Thyroid gland (tissue), 4 donors: ENCODE measurements at places on chromosomes 6 and 20.

GRCh38 chr6:116533233-116533957, 12.1 kb downstream of the TRAPPC3L start:
- DNase-seq: no peak

GRCh38 chr6:118558464-118559217, 10.5 kb downstream of the PLN start:
- no peak for DNase-seq

DNA sequence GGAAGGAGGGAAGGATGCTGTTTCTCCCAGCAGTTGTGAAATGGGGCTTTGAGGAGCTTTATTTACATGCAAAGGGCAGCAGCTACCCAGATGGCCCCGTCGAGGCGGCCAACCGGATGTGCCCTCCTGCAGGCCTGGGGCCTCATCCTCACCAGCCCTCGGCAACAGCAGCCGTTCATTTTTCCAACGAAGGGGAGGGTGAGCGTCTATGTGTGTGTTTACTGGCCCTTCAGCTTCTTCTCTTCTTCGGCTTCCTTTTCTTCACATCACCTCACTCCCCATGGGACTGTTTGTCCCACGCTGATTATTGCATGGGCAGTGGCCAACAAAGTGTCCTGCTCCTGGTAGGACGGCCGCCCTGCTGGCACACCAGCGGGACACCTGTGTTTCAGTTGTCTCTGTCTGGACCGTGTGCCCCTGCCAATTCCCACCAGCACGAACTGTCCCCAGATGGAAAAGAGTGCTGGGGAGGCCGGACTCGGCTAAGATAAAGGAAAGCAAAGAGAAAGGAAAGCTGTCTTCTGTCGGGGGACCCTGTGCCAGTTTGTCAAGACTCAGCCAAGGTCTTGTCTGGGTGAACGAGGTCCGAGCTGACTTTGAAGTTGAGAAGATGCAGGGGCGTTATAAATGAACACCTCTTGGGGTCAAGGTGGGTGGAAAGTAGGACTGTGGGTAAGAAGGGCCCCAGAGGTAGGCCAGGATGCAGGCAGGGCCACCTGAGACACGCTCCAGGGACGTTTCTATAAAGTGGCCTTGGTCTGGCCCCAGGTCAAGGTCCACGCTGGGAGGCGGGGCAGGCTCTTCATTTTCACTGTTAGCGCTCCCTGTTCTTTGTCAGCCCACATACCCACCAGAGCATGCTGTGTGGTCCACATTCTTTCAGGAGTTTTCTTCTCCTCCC, 57.0 kb downstream of the FAM50B start:
- DNase-seq: no peak

DNA sequence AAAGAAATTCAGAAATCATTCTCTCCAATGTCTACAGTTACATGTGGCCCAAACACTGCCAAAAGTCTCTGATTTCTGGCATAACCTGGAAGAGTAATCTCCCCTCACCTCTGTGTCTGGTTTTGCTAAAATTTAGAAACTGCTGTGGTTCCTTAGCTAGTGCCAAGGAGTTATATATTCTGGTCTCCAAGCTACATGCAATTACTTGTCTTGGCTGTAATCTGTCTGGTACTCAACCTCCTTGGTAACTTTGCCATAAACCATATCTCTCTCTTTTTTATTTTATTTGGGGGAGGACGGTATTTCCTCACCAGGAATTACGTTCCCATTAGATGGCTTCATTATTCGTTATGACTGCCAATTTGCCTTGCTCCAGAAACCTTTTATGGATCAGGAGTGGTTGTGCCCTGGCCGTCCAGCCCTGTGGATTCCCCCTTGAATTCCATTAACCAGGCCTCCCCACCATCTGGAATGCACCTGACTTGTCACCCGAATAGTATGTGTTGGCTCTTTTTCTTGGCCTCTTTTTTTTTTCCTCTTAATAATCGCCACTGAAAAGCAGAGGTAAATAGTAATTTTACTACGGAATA, 400.0 kb downstream of the CD83 start:
- no peak for DNase-seq

DNA sequence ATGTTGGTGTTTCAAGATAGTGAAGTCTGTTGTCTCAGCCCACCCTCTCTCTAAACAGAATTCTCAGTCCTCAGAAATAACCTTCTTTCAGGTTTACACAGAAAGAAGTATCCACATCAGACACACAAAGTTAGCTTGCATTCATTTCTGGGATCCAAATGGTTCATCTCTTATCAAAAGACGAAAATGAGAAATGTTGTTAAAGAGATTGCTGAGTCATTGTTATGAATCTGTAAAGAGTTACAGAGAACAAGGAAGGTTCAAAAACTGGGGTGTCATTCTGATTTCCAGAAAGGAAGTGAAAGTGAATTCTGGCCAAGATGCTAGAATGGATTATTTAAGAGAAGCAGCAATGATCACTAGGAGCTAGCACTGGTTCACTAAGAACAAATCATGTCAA, 90.5 kb upstream of the ATXN1 start:
- DNase-seq: no peak

DNA sequence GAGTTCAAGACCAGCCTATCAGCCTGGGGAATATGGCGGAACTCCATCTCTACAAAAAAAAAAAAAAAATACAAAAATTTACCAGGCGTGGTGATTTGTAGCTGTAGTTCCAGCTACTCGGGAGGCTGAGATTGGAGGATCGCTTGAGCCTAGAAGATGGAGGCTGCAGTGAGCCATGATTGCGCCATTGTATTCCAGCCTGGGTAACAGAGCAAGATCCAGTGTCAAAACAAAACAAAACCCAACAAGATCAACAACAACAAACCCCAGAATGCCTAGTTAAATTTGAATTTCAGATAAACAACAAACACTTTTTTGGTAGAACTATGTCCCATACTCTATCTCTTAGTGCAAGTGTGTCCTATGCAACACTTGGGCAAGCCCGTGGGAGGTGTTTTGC, 39.9 kb downstream of the SNAI1 start:
- DNase-seq: no peak

DNA sequence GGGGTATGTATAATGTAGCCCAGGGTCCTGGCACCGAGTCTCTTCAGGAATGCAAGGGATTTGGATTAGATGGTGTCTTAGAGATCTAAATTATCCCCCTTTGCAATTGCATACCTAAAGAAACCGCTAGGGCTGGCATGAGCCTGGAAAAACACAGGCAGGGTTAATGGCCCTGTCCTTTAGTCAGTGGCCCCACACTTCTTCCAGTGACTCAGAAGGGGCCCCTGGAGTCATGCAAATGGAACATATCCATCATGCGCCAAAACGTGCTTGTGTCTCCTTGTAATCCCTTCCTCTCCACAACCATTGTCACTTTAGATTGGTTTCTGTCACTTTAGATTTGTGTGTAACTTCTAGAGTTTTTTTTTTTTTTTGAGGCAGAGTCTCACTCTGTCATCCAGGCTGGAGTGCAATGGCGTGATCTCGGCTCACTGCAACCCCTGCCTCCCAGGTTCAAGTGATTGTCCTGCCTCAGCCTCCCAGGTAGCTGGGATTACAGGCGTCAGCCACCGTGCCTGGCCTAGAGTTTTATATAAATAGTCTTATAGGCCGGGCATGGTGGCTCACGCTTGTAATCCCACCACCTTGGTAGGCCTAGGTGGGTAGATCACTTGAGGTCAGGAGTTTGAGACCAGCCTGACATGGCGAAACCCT, 8.7 kb upstream of the MYBL2 start:
- DNase-seq: no peak

GRCh38 chr6:146423452-146423851, 120.2 kb upstream of the RAB32 start:
- DNase-seq: no peak

DNA sequence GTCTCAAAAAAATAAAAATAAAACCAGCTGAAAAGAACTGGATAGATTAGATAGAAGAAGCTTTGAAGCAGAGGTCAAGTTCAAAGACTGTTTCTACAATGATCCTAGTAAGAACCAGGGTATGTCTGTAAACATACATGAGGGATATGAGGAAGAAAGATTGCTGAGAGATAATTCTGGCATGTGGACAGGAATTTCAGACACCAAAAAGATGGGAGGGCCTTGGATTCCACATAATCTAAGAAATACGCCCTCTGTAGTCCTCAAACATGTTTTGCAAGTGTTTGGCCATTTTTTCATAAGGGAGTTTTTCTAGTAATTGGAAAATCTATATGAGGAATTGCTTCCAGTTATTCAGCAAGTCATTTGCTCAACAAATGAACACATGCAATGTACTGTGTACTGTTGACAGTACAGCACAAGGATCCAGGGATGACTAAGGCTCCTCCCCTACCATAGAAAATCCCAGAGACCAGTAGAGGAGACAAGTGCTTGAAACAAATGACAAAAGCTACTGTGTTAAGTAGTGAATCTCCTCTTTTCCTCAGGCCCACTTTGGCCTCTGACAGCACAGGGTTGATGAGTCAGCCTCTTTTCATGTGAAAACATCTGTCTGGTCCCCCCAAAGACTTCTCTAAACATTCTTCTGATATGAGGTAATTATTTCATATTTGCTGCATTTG, 795.9 kb downstream of the MAFB start:
- no peak for DNase-seq

- DNase-seq: no peak
Measured at GRCh38 chr20:42945234-42945994, 244.3 kb downstream of the PTPRT start.

GRCh38 chr6:57048577-57048976, 2.1 kb downstream of the KIAA1586 start:
- DNase-seq: no peak

- DNase-seq: no peak
Measured at GRCh38 chr6:147057705-147058342, 146.4 kb upstream of the STXBP5 start.

DNA sequence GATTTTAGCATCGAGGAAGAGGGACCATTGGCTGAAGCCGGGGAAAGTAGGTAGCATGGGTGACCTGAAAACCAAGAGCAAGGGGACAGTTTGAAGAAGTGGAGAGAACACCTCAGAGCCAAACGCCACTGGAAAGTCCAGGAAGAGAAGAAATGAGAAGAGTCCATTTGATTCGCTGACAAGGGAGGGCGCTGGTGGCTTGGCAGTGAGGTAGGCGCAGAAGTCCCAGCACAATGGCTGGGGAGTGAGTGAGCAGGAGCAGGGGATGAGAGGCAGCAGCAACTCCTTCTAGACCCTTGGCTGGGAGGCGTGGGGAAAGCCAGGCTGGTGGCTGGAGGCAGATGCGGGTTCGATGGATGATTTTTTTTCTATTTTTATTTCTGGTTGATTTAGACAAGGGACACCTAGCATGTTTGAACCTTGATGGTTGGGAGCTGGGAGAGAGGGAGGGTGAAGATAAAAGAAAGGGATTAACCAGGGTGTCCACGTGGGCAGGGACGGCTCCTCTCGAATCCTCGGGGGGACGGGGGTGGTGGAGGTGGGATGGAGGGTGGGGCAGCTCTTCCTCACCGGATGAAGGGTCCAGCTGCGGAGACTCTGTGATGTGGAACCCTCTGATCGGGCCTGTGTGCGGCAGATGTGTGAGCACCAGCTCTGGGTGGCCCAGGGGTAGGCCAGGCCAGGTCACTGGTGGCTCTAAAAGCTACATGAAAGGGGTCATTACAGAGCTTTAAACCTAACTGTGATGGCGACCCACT, 164.2 kb downstream of the NFATC2 start:
- DNase-seq: peak; percentile 23

- no peak for DNase-seq
Measured at GRCh38 chr6:105952772-105953690, 133.1 kb upstream of the PRDM1 start.

GRCh38 chr6:161921602-161922395, 647.9 kb upstream of the AGPAT4 start:
- no peak for DNase-seq

DNA sequence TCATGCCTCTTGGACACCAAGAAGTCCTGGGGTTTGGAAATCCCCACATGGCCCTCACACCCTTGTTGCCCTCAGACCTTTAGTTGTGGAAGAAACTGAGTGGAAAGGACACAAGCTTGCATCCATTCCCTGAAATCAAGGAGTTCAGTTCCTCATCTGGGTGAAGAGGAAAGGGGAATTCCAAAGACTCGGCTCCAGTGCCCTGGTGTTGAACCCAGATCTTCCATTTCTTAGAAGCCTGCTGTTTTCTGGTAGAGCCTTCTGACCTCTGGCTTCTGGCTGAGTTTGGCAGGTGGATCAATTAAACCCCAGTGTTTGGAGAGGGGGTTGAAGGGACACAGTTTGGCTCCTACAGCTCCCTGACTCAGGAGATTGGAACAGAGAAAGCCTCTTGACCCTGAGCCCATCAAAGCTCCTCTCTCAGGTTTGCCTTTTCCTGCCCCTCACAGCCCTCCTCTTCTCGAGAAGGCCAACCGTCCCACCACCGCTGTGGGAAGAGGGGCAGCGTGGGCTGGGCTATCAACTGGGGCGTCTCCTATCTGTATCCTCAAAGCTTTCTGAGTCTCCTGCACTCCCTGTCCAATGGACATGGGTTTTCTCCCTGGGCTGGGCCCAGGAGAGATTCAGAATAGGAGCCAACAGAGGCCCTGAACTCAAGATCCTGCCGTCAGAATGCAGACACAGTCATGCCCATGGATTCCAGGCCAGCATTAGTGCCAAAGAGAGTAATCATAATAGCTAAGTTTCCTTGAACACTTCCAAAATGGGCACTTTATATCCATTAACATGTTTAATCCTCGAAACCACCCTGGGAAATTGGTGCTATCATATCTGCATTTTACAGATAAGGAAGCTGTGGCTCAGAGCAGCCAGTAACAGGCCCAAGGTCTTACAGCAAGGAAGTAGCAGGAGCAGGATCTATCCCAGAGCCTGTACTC, 146.2 kb downstream of the VEGFA start:
- DNase-seq: no peak

- DNase-seq: no peak
Measured at GRCh38 chr6:147752689-147753403, 244.4 kb downstream of the SAMD5 start.

DNA sequence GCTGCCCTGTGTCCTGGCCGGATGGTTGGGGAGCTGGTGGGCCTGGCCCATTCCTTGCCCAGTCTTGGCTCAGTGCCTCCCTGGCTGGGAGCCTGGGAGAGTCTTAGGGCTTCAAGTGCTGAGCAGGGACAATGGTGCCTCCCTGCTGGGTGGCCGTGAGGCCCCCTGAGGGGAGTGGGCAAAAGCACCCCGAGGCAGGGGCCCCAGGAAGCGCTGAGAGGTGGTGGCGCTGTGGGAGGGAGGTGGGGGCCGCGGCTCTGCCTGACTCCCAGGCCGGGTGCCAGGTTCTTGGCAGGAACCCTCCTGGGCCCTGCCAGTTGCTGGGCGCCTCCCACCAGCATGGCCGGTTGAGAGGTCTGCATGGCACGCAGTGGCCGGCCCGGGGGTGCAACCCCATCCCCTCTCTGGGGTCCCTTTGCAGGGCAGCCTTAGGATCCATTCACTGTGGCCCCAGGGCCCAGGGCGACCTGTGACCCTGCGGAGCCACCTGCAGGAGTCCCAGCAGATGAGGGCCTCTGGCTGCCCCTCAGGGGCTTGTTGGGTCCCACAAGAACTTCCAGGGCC, 9.2 kb upstream of the RPS21 start:
- DNase-seq: peak; percentile 90
